ENCODE measurements at places on chromosomes 1 and 21. TPM values are rescaled to one million over a fixed set of nuclear protein-coding genes. Genes with fewer than 3 reads are reported as not detected.

GRCh38 chr1:58979677-58980076 is 195.8 kb upstream of the JUN start:
- no peak for DNase-seq

DNA sequence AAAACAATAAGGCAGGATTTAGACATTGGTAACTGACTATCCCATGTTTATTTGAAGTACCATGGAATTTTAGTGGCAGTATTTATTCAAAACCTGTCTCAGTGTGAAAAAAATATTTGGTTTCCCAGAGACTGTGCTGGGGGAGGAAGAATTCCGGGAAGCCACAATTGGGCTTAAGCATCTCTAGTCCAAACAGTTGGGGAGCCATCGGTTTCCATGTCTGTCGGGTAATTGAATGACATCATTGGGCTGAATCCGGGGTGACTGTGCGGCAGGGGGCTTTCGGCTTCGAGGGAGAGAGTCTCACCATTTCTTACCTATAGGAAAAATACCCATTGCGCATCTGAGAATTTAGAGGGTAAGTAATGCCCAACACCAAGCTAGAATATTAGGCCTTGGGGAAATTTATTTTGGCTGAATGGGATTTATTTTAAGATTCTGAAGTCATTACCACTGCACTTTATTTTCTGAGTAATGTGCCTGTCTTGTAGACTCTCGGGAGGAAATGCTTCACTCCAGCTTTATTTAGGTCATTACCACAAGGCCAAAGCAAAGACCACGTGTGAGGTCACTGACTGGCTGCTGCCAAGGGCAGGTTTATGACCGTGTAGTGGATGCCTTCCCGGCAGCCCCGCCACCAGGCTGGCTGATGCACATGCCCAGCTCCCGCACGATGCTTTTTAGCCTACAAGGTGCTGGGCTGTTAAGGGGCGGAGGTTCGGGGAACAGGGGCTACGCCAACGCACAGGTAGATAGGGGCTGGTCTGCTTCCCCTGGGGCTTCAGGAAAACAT is 23.1 kb upstream of the UMODL1 start:
- no peak for DNase-seq

The PLPPR4 gene
- not detected for total RNA-seq

The PPM1J gene
- total RNA-seq = 1.5 TPM

GRCh38 chr1:941588-942383 is 17.3 kb downstream of the NOC2L start:
- no peak for DNase-seq

GRCh38 chr1:97247196-97247595 is 525.6 kb downstream of the PTBP2 start:
- DNase-seq = no peak

The OXCT2 gene
- 1.9 TPM for total RNA-seq

The SERINC2 gene
- 0.54 TPM for total RNA-seq

The RYR2 gene
- total RNA-seq = not detected

DNA sequence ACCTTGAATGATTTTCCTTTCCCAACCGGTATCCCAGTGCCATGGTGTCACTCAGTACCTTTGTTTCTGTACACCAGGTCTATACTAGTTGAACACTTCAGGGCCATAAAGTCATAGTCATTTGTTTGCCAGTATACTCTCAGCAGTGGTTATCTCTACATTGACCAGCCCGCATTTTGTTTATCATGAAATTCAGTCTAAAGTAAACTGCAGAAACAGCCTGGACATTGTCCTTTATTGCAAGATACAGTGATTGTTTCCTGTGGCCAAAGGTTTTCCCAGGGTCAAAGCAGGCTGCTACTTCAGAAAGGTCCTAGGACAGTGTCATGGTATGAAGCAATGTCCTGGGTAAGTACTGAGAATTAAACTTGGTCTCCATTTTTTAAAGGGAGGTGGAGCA is 407.4 kb downstream of the RWDD3 start:
- DNase-seq = no peak

DNA sequence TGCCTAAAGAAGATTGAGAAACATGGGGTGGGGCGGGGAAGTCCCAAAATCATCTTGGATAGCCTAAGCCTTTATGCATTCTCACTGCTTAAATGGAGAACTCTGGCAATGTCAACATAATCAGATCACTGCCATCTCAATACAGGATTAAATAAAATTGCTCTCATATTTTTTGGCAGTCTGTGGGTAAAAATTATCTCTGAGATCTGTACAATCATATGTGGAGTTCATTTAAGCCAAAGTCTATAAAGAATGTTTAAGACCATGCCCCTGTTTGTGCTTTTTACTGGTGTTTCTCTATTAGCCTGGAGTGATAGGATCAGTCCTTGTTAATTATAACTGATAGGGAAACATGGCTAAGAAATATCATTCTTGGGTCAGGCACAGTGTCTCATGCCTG is 136.3 kb downstream of the GPR52 start:
- no peak for DNase-seq
